ENCODE measurements at places on chromosomes 7 and 10. TPM values are rescaled to one million over a fixed set of nuclear protein-coding genes. Genes with fewer than 3 reads are reported as not detected.

Gene HOGA1
- total RNA-seq, result 1.4 TPM

Gene DPP6
- total RNA-seq, result not detected

Gene ZNF735
- not detected for total RNA-seq

Gene ZEB1
- total RNA-seq, result 65.2 TPM

Gene C1GALT1
- total RNA-seq, result 98.1 TPM

Gene PRKAR2B
- total RNA-seq, result 1.1 TPM
